ENCODE measurements at places on chromosomes 6 and 20.

DNA sequence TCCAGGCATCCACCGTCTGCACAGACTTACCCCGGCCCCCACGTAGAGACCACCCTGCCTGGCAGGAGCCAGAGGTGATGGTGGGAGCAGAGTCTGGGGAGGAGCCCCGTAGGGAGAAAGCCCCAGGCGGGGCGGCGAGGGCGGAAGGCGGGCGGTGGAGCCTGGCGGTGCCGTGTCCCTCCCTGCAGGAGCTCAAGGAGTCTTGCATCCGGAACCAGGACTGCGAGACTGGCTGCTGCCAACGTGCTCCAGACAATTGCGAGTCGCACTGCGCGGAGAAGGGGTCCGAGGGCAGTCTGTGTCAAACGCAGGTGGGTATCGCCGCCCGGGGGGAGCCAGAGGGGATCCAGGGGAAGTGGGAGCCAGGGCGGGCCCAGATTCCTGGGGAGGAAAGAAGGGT, 6.0 kb downstream of the CLPSL1 start:
- DNase-seq = no peak

GRCh38 chr6:25302151-25302550, 23.0 kb downstream of the CARMIL1 start:
- no peak for DNase-seq

DNA sequence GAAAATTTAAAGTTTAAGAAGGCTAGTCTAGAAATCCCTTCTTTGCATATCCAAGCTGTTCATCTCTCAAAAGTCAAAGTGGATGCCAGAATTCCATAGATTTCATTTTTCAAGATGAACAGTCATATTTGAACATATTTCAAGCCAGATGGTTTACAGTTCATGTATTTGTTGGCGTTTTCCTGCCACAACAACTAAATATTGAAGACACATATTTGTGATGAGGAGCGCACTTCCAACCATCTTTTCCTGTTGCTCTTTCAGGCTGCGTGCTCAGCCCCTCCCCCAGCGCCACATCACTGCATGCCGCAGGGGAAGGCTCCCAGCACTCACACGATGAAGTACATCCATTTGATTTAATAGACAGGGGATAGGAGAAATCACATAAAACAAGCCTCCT, 5.9 kb upstream of the NOX3 start:
- DNase-seq = no peak

GRCh38 chr6:169205176-169206160, 48.2 kb downstream of the THBS2 start:
- DNase-seq = no peak

GRCh38 chr6:137573739-137574138, 79.5 kb upstream of the OLIG3 start:
- no peak for DNase-seq

DNA sequence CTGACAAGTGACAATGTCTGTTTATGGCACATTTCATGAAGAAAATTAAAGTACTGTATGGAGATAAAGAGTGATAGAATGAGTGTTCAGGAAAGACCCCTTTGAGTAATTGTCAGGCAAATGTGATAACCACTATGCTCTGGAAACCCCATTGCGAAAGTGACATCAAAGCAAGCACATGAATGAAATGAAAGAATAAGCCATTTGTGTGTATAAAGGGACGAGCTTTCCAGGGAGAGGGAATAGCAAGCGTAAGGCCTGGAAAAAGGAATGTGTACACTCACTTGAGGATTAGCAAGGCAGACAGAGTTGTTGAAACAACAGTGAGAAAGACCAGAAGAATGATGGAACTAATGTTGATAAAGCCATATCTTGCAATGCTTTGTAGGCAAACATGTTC, 490.0 kb downstream of the GRIK2 start:
- DNase-seq = no peak

GRCh38 chr6:52510213-52510562, 66.7 kb downstream of the TRAM2 start:
- DNase-seq = no peak

DNA sequence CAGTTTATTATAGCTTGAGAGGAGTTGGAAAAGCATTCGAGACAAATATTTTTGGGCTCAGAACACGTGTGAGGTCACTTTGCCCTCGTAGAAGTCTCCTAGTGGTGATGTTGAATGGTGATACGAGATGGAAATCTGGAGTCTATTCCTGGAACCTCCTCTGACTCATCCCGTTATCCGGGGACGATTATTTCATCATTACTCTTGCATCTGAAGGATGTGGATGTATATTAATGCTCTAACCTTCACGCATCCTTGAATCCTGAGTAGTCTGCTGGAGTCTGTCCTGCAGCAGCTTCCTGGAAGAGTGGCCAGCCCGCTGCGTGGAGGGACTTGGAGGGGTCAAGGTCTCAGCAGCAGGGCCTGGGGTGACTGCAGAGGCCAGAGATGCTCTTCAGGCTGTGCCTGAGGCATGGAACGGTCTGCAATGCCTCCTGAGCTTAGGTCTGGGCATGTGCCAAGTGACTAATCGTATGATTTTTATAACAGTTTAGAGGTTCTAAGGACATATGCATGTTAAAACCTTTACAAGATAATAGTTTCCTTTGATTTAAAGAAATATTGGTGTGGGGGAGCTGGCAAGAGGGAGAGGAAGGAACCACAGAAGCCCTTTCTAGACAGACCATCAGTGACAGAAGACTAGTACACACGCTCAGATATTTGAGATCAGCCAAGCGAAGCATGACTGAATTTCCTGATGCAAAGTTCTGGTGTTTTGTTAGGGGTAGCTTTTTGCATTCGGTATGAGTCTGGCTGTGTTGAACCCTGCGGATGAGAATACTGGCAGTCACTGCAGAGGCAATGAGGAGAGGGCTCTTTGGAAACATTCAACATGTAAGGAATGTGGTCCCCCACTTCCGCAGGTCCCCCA, 400.2 kb downstream of the QKI start:
- DNase-seq = no peak

DNA sequence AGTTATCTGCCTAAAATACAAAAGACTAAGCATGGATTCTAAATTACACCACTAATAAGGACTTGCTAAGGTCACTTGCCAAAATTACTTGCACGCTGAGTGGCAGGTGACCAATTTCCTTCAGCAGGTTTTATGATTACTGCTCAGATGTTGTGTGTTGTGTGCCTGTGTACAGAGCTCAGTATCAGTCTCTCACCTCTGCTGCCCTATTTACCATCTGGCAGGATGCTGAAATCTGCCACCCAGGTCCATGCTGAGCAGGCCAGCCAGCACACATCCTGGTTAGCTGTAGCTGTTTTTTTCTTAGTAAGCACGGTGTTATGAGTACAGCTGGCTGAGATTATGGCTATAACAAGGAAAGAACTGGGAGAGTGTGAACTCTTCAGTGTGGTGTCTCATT, 34.0 kb downstream of the ELOVL4 start:
- DNase-seq = no peak

DNA sequence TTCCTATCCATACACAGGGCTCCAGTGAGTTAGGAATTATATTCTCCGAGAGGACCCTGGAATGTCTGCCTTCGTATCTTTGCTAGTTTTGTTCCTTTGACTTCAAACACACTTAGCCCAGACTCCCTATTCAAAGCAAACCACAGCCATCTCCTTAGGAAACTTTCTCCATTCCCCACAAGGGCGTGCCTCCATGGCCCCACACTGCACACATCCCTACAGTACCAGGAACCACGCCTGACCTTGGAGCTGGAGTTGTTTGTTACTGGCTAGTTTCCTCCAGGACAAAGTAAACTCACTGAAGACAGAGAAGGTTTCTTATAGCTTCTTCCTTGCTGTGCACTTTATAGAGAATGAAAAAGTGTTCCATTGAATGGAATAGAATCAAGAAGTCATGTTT, 412.8 kb upstream of the AGPAT4 start:
- no peak for DNase-seq

DNA sequence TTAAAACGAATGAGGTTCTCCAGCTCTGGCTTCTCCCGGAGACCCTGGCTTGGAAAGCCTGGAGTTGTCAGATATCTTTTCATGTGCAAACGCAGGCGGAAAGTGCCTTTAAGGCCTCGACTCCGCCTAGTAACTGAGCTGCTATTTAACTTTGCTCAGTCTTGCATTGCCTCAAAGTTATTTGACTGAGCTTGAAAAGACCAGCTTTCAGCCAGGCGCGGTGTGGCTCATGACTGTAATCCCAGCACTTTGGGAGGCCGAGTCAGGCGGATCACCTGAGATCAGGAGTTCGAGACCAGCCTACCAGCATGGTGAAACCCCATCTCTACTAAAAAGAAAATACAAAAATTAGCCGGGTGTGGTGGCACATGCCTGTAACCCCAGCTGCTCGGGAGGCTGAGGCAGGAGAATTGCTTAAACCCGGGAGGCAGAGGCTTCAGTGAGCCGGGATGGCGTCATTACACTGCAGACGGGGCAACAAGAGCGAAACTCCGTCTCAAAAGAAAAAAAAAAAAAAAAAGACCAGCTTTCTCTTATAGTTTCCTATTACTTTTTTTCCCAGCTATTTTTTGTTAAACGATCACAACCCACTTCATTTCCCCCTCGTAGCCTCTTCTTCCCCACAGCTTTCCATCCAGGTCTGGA, 1.9 kb downstream of the GCNT2 start:
- DNase-seq = peak; percentile 47

DNA sequence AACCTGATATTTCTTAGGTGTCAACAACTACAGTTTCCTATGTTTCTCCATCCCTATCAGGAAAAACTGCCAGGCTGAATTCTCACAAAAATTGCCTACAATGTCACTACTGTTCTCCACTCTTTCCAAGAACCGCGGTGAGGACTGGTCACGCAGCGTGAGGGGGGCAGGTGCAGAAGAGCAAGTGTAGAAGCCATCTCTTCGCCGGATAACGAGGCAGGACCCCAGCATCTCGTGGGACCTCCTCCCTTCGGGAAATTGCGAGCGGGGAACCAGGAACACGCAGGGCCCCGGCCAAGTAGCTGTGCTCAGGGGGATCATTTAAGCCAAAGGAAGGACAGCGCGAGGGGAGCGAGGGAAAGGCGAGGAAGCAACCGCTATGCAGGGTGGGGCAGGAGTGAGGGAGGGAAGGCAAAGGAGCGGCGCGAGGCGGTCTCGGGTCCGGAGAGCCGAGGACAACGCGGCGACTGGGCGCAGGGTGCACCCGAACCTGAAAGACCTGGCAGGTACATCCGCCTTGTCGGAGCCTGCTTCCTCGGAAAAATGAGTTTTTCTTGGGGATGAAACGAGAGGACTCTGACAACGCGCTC, 559 bp downstream of the APMAP start:
- no peak for DNase-seq

DNA sequence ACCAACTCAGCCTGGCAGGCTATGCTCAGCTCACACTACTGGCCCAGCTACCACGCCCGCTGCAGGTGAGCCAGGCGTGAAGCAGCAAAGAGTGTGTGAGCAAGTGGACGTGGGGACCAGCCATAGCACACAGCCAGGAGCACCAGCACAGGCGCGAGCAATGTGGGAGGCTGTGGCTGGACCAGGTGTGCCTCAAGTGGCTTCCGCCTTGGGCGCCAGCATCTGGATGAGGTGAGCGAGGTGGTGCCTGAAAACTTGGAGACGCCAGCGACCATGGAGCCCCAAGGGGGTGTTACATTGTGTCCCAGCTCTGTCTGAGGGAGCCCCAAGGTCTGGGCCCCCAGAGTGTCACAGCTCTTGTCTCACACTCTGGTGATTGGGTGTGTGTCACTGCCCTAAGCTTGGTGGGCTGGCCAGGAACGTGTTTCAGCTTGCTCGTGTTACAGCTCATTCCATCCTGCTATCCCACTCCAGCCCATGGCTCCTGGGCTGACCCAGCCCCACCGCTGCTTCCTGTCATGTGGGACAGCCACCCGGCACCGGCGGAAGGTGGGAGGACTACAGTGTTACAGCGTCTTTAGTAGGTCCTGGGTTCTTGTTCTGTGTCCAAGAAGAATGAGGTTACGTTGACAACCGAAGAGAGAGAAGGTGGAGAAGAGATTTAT, 508.0 kb upstream of the MMS22L start:
- DNase-seq = no peak

GRCh38 chr6:21918041-21918440, 324.5 kb downstream of the SOX4 start:
- no peak for DNase-seq

DNA sequence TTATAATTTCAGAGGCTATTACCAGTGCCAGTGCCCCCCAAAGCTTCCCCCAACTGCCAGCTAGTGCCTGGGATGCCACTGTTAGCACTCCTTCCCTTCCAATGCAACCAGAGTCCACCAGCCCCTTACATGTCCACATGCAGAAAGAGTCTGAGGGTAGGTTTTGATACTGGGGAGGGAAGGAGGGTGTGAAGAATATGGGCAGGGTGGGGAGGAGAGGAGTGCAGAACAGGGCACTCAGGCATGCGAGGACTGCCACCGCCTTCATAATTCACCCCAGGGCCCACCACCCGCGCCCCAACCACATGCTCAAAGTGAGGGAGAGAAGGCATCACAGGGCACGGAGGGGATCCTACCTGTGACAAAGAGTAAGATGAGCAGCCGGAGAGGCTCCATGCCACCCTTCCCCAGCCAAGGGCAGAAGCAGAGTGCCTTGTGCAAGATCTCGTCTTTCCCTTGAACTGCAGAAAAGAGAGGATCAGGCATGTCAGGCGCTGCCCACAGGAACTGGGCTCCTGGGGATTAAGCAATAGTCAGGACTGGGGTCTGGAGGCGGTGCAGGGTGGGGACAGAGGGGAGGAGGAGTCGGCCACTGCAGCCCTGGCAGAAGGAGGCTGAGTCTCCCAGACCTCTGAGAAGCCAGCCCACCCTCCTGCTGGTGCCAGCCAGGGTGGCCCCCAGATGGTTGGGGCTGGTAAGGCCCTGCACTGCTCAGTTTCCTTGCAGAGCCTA, at the start of gene TREM2:
TSS of gene TREM2 (minus strand) at position 430 of the 732 bp plus-strand sequence. CDS start at position 396, 34 bp downstream.
- DNase-seq = no peak

DNA sequence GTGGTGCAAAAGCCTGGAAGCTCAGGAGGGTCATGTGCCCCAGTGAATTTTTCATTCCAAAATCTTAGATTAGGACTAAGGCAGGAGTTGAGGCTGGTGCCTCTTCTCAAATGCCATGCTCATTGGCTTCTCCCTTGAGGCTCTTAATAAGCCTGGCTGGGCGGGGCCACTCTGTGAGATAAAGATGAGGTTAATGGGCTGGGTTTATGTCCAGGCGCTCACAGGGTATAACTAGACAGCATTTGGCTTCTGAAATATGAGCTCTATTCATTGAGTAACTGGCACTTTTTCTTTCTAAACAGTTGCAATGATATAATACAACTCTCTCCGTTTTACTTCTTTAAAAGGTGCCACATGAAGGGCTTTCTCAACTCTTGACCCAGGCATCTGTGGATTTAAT, 156.3 kb downstream of the SCML4 start:
- no peak for DNase-seq

- no peak for DNase-seq
These were observed 208.0 kb upstream of the SASH1 start for GRCh38 chr6:148134592-148134991.

GRCh38 chr6:42522036-42522435, 41.8 kb upstream of the UBR2 start:
- no peak for DNase-seq

- DNase-seq = no peak
These were observed 29.5 kb upstream of the LRRC1 start for GRCh38 chr6:53765270-53765669.

Data from iPS DF 6.9 (cell line).